ENCODE measurements at places on chromosomes 5 and 9.

GRCh38 chr5:893137-893506, 438 bp downstream of the TRIP13 start:
- DNase-seq: no peak

DNA sequence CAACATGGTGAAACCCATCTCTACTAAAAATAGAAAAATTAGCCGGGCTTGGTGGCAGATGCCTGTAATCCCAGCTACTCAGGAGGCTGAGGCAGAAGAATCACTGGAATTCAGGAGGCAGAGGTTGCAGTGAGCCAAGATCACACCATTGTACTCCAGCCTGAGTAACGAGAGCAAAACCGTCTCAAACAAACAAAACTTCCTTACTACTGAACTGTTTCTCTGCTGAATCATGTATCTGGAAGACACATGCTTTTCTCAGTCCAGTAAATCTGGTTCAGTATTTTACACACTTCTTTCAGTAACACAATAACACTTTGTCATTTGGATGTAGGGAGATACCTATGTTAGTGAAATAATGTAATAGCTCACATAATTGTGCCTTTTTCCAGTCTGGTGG, 7.9 kb downstream of the TRMT10B start:
- DNase-seq: no peak

DNA sequence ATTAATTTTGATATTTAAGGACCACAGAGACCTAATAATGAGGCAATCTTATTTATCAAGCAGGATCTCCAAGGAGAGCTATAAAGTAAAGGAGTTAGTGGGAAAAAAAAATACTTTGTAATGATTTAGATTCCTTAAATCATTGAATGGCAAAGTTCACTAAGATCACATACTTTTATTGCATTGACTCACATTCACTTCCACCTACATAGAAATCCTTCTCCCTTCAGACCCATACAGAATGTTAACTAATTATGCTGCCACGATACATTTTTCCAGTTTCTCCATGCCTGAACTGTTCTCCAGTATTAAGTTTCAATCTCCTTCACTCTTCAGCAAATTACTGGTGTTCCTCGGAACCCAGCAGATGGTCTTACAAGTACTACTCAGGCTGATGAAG, 388.7 kb downstream of the EFNA5 start:
- no peak for DNase-seq

GRCh38 chr9:84758817-84759216, 89.3 kb downstream of the NTRK2 start:
- DNase-seq: no peak

DNA sequence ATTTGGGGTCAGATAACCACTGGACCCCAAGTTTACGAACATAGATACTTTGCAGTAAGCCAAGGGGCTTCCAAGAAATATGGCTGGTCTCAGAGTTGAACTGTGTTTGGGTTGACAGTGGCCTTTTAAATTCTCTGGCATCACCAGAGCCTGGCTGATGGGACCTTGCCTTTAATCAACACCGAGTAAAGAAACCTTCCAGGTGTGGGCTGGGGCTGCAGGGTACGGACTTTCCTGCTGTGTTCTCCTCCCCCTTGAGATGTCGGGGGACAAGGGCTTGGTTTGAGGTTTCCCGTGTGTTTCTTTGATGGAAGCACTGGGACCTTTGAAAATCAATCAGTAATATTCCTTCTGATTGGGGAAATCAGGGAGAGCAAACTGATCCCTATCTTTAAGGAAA, 140.1 kb downstream of the MTX3 start:
- DNase-seq: no peak

DNA sequence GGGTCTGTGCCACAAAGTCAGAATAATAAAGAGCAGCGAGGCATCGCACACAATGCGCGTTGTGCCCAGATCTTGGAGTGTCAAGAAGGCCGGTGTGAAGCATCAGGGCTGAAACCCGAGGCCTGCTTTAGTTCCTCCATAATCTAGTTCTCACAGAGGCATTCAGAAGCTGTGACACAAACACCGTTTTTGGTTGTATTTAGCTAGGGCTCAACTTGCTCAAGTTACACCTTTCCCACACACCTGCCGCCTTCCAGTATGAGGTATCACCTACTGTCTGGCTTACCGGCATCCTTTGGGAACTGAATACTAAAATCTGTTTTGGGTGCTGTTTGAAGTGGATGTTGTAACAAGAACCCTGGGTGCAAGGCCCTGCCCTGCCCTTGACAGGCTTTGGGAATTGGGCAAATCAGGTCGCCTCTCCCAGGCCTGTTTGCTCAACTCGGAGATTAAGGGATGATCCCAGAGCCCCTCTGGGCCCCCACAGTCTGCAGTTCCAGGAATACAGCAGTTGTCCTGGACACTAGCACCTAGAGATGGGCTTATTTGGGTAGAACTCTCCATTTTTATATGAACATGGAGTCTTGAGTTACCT, 27.0 kb downstream of the SLC25A25 start:
- DNase-seq: no peak

Data from stimulated activated CD4-positive, alpha-beta T cell treated with anti-CD3 and anti-CD28 coated beads, Interleukin-4, amount 100 ng/mL, for 1 hour (primary cell).